ENCODE measurements at places on chromosomes 5 and 9.

- no peak for DNase-seq
Measured at GRCh38 chr5:34001241-34001841, 6.5 kb downstream of the AMACR start.

GRCh38 chr5:57042524-57042931 lies 90.6 kb upstream of the MIER3 start:
- no peak for DNase-seq

GRCh38 chr9:106535439-106535838 lies 327.5 kb upstream of the ZNF462 start:
- no peak for DNase-seq

- DNase-seq, result no peak
Measured at GRCh38 chr5:98770209-98770910, 3.1 kb upstream of the RGMB start.

DNA sequence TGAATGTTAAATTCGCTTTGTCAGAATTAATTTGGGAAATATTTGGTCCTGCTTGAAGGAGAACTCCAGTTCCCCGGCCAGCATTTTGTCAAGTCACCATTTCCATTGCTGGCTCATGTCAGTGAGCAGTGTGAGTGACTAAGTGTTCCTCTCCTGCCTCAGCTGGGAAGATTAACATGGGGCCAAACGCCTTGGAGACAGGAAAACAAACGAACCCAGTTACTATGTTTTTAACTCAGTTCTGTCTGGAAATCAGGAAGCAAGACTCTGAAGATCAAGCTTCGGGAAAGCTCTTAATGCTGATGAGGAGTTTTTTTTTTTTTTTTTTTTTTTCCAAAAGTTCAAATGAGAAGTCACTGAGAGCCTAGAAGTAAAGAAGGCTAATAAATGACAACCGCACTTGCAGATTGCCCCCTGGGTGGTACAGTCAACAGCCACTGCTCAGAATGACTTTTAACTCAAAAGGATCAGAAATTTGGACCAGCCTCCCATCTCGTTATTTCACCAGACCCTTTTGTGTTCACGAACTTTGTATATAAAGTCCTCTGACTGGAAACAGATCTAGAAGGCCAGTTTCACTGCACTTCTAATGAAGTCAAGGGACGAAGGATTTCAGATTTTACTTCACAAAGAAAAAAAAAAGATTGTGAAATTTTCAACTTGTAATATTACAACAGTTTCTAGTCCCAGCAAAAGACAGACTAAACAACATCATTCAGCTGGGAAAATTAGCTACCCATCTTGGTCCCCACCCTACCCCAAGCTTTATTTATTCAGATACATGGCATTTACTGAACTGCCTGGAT lies 121.3 kb downstream of the LHFPL2 start:
- no peak for DNase-seq

- DNase-seq, result no peak
Measured at GRCh38 chr5:59698207-59699178, 195.0 kb downstream of the PDE4D start.

GRCh38 chr9:91905237-91905650 lies 44.8 kb downstream of the ROR2 start:
- no peak for DNase-seq

- DNase-seq, result no peak
Measured at GRCh38 chr5:154644745-154645411, 110.3 kb upstream of the LARP1 start.

DNA sequence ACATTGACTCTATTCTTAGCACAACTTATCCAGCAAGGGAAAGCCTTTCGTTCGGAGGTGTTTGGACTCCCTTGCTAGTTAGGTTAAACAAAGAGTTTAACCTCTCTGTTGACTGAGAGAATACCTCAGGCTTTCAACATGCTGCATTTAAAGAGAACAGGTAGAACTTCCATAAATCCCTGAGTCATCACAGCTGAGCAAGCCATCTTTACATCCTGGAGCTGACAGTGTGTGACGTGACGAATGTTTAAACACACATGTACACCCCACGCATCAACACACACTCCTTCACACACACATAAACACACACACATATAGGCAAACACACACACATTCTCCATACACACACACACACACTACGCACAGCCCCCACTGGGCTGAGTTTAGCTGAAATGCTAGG lies 152.8 kb downstream of the ADAMTS12 start:
- no peak for DNase-seq

- DNase-seq, result no peak
Measured at GRCh38 chr9:89477384-89477783, 20.5 kb downstream of the SEMA4D start.

DNA sequence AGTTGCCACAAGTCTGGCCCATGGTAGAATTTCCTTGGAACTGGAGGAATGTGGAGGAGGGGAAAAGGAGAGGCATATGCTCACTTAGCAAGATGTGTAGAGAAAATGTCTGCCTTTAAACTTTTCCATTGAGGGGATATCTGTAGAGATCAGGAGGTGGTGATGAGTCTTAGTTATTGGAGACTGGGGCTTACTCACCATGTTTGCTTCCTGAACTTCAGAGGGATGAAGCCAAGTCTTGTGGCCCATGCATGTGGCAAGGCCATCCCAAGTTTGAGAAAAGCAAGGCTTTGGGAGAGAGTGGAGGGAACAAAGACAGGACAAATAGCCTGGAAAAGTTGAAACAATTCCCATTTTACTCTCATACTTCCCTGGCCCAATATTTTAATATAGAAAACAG lies 124.5 kb downstream of the GDNF start:
- DNase-seq, result no peak

DNA sequence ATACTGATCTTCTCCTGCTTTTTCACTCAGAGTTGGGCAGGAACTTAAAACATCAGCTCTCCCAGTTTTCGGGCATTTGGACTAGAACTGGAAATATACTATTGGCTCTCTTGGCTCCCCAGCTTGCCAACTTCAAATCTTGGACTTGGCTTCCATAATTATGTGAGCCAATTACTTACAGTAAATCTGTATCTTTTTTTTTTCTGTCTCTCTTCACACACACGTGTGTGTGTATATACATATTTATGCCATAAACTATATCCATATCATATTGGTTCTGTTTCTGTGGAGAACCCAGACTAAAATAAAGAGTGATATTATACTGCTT lies 379.6 kb upstream of the PRR16 start:
- no peak for DNase-seq

- DNase-seq, result no peak
Measured at GRCh38 chr9:92661743-92662142, 8.2 kb downstream of the IPPK start.

GRCh38 chr9:129666575-129666974 lies 1.1 kb downstream of the PRRX2 start:
- DNase-seq, result no peak

DNA sequence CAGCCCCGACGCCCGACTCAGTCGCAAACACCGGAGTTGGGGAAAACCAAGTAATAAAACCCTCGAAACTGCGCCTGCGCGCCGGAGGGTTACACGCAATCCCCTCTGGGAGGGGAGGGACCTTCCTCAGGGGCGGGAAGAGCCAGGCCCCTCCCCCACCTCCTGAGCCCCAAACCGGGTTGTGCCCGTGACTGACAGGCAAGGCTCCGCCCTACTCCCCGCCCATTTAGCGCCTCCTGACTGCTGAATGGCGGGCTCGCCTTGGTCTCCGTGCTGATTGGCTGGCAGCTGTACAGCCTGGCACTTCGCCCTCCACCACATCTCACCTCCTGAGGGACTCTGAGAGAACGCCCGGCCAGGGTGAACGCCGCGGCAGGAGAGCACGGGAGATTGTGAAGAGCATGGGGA lies at the start of gene PRDM9:
Gene PRDM9, plus strand, starts transcription at position 332 of the 408 bp plus-strand sequence. CDS start 1,425 bp downstream, outside the sequence.
- DNase-seq, result no peak

GRCh38 chr9:90092508-90092907 lies 487.7 kb downstream of the GADD45G start:
- no peak for DNase-seq

DNA sequence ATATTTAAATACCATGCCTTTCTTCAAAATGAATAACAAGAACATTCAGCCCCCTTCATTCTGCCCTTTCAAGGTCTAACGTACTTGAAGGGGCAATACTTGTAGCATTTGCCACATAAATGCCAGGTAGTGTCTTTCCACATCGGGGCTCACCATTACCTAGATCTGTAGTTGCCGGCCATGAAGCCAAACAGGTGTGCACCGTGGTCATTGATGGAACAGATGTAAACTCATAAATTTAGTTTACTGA lies 193.0 kb downstream of the CD180 start:
- no peak for DNase-seq
